ENCODE measurements at places on chromosomes 12 and 14.

DNA sequence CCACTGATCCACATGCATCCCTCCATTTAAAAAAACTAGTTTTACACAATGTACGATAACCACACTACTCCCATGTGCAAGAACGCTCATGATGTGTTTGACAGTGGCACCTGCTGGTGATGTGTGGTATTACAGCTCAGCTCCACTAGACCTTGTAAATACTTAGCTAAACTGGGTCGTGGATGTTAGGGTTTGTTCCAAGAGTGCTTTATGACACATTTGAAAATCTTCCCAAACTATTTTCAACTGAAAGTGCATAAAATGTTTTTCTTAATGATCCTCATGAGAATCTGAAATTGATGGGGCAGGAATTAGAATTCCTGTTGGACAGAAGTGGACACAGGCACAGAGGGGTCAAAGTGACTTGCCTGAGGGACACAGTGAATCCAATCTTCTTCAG lies 99.2 kb downstream of the SCARB1 start:
- DNase-seq = peak; percentile 45

DNA sequence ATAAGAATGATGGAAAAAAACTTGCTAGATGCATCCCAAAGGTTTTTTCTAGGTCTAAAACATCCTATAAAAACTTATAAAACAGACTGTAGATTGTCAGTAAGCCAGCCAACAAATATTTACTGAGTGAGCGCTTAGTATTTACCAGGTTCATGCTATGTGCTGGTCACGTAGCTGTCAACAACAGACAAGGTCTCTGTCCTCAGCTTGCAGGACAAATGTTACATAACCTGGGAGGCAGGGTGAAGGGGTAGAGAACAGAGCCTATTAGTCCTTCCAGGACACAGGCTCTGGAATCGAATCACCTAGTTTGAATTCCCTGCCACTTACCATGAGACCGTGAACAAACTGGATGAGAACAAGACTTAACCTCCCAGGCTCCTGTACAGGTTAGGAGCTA lies 6.4 kb downstream of the NFYB start:
- DNase-seq = no peak

GRCh38 chr12:116539905-116540482 lies 19.2 kb upstream of the MAP1LC3B2 start:
- no peak for DNase-seq

DNA sequence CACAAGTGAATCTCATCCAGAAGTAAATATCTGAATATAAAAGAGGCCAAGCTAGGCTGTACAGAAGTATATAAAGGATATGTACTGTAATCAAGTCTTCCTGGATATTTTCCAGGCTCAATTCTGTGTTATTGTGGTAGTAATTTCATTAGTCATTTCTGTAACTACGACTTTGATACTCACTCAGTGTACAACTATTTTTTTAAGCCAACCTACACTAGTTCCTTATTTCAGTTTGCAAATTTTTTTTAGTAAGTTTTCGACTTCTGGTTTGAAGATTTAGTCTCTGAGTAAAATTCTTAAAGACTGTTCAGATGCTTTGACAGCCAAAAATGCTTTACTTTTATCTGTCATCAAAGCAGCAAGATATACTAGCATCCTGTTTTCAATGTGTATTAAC lies 130.8 kb downstream of the CAPZA3 start:
- DNase-seq = no peak

- DNase-seq = no peak
Measured at GRCh38 chr12:108759924-108760323, 28.6 kb upstream of the CORO1C start.

GRCh38 chr14:94213021-94213420 lies 38.9 kb downstream of the PPP4R4 start:
- no peak for DNase-seq

Data from COLO829 (cell line).